ENCODE measurements at places on chromosomes 2 and 18.
A peak's percentile ranks its signal among the peaks of the same experiment; 100 is the strongest.

DNA sequence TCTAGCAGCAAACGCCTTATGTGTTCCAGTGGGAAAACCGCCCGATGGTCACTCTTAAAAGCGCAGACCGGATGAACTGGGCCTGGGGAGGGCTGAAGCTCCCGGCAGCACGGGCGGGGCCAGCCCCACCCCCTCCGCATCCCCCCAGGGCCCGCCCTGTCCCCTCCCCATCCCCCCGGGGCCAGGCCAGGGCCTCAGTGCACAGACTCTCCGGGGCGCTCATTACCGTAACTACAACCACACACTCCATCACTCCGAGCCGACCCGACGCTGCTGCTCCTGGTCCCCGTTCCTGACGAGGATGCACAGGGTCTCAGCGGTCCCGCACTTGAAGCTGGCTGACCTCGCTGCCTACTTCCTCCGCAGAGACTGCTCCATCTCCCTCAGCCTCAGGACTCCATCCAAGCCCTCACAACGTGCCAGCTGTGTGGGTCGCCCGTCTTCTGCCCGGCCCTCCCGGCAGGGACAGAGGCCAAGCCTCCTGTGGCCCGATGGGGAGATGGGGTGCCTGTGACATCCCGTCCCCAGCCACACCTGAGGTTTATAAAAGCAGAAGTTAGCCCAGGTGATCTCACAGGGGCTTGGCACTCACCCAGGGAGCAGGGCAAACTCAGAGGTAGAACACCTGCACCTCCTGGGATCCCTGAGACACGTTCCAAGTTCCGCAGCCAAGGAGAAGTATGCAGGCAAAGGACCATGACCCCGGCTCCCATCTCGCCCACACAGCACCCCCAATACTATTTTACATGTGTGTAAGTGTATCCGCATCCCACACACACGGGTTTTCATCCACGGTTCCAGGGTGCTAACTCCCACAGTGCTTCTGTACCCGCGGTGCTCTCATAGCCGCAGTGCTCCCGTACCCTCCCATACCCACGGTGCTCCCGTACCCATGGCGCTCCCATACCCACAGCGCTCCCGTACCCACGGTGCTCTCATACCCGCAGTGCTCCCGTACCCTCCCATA is 36.0 kb downstream of the SLC66A2 start:
- no peak for DNase-seq

DNA sequence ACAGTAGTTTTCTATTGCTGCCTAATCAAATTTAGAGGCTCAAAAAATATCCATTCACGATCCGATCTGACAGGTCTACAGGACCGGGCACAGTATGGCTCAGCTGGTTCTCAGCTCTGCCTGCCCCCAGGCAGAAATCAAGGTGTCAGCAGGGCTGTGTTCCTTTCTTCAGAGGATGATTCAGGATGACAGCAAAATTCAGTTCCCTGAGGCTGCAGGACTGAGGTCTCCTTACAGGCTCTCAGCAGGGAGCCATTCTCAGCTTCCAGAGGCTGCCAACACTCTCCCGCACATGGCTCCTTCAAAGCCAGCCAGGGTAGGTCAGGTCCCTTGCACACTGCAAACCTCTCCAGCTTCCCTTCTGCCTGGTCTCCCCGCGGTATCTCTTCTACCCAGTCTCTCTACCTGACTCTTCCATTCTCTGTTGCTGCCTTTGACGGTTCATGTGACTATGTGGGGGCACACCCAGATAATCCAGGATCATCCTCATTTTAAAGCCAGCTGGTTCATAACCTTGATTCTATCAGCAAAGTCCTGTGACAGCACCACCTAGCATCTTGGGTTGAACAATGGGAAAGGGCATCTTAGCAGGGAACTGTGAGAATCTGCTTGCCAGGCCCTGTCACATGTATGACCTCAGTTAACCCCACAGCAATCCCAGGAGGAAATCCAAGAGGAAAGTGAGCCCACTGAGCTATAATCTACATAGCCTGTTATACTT is 50.4 kb downstream of the UXS1 start:
- DNase-seq = no peak

DNA sequence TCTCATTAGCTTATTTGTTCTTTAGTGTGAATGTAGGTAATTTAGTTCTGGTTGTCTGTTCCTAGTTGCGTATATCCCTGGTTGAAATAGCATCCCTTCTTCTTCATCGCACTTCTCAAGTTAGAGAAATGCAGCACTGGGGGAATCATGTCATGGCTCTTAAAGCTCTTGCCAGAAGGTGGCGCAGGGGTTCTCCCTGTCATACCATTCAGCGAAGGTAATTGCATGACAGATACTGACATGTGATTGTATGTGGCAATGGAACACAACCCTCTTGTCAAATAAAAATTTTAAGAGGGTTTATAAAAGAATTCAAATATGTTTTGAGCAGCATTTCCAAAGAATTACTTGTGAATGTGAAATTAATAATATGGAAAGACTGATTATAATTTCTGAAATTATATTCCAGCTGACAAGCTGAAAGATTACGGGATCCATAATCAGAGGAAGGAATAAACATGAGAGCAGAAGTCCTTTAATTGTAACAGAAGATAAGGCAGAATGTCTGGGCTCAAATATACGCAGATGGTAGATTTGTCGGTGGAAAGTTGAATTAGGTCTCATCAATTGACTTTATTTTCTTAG is 411.7 kb downstream of the DSEL start:
- DNase-seq = peak; percentile 32

GRCh38 chr2:13413989-13414388 is 697.3 kb downstream of the TRIB2 start:
- no peak for DNase-seq

DNA sequence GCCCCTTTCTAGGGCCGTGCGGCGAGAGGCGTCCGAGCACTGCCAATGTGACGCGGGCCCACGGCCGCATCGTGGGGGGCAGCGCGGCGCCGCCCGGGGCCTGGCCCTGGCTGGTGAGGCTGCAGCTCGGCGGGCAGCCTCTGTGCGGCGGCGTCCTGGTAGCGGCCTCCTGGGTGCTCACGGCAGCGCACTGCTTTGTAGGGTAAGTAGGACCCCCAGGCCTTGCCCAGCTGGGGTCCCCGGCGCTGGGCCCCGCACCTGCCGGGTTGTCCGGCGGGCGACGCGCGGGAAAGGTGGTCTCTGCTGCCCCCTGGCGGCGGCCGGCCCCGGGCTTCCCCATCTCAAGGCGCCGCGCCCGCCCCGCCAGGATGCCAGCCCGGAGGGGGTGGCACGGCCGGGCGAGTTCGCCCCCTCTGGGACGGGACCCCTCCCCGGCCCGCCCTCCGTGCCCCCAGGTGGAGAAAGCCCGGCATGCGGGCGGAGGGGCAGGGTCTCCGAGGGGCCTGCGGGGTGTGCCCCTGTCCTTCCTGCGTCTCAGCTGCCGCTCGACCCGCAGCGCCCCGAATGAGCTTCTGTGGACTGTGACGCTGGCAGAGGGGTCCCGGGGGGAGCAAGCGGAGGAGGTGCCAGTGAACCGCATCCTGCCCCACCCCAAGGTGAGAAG is 1.9 kb downstream of the PRSS56 start:
- peak; percentile 82 for DNase-seq

- no peak for DNase-seq
Measured at GRCh38 chr2:182855376-182855775, 11.1 kb downstream of the FRZB start.

DNA sequence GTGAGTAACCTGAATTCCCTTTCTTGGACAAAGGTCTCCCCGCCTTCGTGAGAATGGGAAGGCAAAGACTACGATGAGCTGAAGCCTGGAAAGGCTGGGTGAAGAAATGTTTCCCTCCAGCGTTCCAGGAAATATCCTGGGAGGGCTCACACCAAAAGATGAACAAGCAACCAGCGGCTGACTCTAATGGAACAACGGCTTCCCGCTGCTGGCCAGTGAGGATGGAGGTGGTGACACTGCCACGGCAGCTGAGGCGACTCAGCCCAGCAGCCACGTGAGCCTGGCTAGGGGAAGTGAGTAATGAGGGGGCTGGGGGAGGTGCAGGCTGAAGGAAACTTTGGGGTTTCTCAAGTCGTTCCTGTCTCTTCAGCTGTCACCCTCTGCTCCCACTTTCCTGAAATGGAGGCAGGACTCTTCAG is 105.0 kb upstream of the SMAD7 start:
- DNase-seq = peak; percentile 31

DNA sequence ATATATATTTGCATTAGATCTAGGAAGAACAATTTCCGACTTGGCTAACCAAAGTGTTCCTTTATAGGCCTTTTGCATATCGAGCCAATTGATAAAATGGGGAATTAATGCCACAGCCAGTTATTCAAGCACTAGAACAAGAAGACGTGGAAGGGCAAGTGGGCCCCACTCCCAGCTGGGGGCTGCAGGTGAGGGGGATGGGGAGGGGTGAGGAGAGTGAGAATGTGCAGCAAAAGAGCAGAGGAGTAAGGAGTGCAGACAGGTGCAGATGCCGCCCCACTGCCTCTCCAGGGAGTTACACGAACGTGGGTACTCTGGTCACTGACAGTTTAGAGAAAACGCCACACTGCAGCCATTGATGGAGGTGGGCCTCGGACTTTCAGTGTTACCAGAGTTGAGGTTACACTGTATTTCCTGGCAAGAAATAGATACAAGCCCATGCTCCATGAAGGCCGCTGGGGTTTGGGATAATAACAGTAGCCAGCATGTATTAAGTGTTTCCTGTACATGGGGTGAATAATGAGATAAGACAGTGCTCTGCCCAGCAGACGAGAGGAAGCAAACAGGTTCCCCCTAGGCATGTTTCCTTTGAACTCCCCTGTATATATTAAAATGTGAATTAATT is 40.9 kb downstream of the GORASP2 start:
- DNase-seq = no peak

- no peak for DNase-seq
Measured at GRCh38 chr2:229164545-229165249, 106.4 kb downstream of the PID1 start.

DNA sequence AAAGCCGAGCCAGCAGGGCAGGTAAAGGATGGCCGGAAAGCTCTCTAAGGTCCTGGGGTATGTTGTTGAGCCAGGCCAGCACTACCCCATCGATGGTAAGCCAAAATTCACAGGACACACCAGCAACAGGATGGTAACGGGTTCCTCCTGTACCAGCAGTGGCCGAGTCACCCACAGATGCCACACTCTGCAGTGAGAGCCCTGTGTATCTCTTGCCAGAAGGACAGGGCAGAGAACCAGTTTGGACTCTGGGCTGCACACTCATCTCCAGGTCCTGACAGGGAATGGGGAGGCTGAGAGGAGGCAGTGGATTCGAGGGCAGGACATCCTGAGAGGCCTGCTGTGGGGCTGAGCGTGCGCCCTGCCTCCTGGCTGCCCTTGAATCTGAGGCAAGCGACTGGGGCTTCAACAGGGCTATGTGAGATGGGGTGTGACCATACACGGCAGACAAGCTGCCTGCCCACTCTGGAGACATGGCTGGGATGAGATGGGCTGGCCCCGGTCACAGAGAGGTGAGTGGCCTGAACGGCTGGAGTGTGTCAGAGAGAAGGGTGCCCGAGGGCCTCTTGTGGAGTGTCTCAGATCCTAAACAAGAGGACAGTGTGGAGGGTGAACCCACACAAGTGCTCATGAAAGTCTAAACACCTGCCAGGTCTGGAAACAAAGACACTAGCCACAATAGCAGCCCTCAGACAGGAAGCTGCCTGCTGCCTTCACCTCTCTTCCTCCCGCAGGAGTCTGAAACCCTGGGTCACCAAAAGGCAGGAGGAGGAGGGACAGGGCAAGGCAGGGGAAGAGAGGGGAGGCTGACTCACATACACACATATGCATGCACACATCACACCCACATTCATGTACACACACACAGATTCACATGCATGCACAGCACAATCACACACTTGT is 182.3 kb downstream of the LOXHD1 start:
- no peak for DNase-seq

GRCh38 chr18:79380816-79381806 is 14.6 kb upstream of the NFATC1 start:
- peak; percentile 79 for DNase-seq

GRCh38 chr2:104344306-104344705 is 509.6 kb upstream of the POU3F3 start:
- no peak for DNase-seq

GRCh38 chr18:26657631-26658581 is 109.6 kb upstream of the KCTD1 start:
- DNase-seq = no peak

GRCh38 chr2:189835855-189836558 is 51.8 kb downstream of the PMS1 start:
- DNase-seq = no peak

GRCh38 chr2:144988591-144988990 is 468.7 kb upstream of the ZEB2 start:
- DNase-seq = no peak

GRCh38 chr18:29184654-29185053 is 1007.7 kb upstream of the CDH2 start:
- DNase-seq = no peak

GRCh38 chr2:142306131-142306530 is 175.3 kb upstream of the LRP1B start:
- DNase-seq = no peak

- DNase-seq = peak; percentile 48
Measured at GRCh38 chr2:202376460-202377206, 506 bp downstream of the BMPR2 start.

GRCh38 chr2:229634601-229635370 is 79.6 kb downstream of the DNER start:
- no peak for DNase-seq

GRCh38 chr18:9401176-9401575 is 66.6 kb downstream of the TWSG1 start:
- no peak for DNase-seq

DNA sequence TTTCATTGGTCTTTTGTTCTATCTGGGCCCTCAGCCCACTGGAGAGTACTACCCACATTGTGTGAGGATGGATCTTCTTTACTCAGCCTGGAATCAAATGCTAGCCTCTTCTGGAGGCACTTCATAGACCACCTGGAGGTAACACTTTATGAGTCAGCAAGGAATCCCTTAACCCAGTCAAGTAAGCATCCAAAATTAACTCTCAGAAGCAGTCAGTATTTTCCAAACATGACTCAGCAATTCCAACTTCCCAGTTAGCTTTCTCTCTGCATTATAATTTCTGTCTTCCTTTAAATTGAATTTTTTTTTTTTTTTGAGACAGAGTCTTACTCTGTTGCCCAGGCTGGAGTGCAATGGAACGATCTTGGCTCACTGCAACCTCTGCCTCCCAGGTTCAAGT is 142.7 kb downstream of the ACKR3 start:
- no peak for DNase-seq

DNA sequence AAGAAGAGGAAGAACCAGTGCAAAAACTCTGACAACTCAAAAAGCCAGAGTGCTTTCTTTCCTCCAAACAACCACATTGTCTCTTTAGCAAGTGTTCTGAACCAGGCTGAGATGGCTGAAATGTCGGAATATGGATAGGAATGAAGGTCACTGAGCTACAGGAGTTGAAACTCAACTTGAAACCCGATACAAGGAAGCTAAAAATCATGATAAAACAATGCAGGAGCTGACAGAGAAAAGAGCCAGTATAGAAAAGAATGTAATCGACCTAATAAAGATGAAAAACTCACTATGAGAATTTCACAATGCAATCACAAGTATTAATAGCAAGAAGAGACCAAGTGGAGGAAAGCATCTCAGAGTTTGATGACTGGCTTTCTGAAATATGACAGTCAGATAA is 15.0 kb upstream of the EIF2AK3 start:
- no peak for DNase-seq

GRCh38 chr2:75607988-75608683 is 38.4 kb upstream of the MRPL19 start:
- no peak for DNase-seq

Data from CD4-positive, alpha-beta T cell treated with Interleukin-17A for 4 hours (primary cell).